ENCODE measurements at places on chromosomes 5 and 9.

DNA sequence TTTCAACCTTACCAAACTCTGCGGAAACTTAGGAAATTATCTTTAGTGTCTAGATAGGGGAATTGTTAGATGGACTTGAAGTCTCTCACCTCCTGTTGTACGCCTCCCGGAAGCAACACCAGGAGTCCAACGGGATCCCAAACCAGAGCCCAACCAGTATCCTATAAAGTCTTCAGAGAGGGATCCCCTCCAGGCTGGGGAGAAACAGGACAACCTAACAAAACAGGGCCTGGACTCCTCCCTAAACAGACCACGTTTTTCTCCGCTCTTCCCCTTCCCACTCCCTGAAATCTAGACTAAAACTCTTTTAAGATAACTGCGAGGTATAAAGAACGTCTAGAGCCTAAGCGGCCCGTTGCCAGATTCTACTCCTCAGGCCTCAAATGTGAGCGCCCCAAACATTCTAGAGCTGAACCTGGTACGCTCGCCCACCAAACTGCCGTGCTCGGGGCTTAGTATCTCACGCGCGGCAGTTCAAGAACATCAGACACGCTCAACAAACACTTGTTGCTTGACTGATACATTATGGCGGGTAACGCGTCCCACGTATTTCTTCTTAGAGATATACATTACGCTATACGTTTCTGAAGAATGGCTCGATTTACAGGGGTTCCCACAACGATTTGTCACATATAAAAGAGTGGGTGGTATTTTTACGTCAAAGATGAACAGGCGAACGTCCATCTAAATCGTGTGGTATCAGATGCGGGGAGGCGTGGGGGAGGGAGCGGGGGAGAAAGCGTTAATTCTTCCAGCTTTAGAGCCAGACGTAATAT, 663 bp upstream of the SMIM27 start:
- no peak for DNase-seq

- no peak for DNase-seq
Measured at GRCh38 chr9:17013010-17013409, 121.8 kb upstream of the CNTLN start.

GRCh38 chr5:176619203-176619568, 9.2 kb upstream of the GPRIN1 start:
- DNase-seq = no peak

DNA sequence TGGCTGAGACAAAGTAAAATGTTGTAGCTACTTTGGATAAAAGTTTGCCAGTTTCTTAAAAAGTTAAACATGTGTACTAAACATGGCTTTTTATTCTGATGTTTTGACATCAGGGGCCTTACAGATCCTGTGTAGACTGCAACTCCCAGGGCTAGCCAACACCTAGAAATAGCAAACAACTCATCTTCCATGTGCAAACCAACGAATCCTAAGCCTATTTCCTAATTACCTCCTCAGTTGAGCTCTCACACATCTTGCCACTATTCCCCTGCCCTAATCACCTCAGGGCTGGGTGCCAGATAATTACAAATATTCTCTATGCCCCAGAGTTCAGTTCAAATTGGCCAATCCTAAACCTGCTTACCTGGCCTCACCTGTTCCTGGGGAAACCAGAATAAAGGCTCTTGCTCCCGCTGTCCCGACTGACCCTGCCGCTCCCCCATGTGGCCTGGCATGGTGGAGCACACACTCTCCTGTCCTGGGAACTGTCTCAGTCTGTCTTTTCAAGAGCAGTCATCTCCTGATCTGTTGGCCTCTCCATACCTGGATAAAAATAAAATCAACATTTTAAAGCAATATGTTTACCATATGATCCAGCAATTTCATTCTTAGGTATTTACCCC, 37.1 kb upstream of the FAM169A start:
- DNase-seq = no peak

DNA sequence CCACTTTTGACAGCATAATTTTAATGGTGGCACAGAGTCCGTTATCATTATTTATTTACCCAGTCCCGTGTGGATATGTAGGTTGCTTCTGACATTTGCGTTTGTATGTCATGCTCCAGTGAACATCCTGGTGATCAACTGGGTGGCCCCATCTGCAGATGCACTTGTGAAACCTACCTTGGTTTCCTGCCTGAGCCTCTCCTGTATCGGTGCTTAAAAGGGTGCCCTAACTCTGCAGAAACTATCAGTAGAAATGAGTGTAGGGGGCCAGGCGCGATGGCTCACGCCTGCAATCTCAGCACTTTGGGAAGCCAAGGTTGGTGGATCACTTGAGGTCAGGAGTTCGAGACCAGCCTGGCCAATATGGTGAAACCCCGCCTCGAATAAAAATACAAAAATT, 92.1 kb upstream of the IER5L start:
- no peak for DNase-seq

GRCh38 chr5:129228577-129228976, 134.0 kb downstream of the ISOC1 start:
- no peak for DNase-seq

GRCh38 chr5:68048516-68048915, 167.0 kb upstream of the PIK3R1 start:
- DNase-seq = no peak

GRCh38 chr5:180436275-180436674, 57.9 kb upstream of the CNOT6 start:
- DNase-seq = no peak

DNA sequence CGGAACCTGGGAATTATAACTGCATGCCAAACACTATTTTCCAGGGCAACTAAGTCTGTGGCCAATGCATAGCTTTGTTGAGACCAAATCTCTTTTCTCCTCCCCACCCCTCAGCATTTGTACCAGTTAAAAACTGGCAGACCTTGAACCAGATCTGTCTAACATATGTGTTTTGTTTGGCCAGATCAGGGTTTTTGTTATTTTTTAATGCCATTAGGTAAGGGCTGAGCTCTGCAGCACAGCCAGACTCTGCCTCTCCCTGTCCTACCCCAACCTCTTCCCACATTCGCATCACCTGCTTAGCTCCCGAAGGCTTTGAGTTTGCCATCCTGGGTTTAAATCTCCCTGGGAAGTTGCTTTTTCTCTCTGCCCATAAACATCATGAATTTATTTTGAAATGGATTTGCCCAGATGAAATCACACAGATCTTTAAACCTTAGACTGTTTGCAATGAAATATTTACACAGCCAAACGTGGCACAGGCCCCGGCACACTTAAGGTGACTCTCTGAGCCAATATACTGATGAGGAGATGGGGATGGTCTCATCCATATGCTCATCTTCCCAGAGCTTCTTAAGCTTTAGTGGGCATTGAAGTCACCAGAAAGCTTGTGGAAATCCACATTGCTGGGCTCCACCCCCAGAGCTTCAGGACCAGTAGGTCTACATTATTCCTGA, 54.0 kb upstream of the ALDH1B1 start:
- no peak for DNase-seq

GRCh38 chr9:75121914-75122558, 33.7 kb downstream of the OSTF1 start:
- DNase-seq = no peak

GRCh38 chr9:112074250-112075008, 100.7 kb downstream of the SUSD1 start:
- DNase-seq = no peak

- DNase-seq = no peak
Measured at GRCh38 chr9:121302786-121303185, 34.8 kb downstream of the GSN start.

GRCh38 chr5:78659714-78660113, 11.1 kb upstream of the LHFPL2 start:
- no peak for DNase-seq

DNA sequence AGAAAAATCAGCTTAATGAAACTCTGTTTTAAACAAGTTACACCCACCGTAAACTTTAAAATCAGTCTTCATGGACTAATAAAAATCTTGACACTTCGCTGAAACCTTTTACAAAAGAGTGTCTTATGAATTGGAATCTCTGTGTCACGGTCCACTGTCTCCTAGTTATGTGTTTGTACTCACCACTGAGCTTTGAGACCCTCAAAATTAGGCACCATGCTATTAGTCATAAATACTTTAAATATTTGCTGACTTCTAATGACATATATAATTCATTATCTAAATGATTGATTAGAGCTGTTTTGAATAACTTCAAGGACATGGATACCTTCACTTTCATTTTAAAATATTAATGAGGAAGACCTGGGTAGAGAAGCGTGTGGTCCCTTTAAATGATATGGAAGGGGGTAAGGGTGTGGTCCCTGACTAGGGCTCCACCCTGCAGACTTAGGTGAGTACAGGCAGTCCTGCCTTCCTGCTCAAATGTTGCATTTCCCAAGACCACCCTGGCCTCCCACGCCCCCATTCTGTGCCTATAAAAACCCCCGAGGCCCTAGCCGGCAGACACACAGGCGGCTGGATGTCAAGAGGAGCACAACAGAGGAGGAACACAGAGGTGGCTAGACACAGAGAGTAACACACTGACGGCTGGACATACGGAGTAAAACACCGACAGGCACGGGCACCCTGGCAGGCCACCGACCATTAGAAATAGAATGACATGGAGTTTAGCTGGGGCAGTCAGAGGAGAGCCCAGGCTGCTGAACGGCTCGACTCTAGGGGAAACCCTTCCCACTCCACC, 179.0 kb upstream of the CDH9 start:
- DNase-seq = no peak

GRCh38 chr5:72604798-72605154, 97.6 kb upstream of the ZNF366 start:
- DNase-seq = no peak

- no peak for DNase-seq
Measured at GRCh38 chr5:92268343-92268742, 885.2 kb upstream of the ARRDC3 start.

GRCh38 chr9:123645126-123645525, 284.8 kb downstream of the DENND1A start:
- no peak for DNase-seq

DNA sequence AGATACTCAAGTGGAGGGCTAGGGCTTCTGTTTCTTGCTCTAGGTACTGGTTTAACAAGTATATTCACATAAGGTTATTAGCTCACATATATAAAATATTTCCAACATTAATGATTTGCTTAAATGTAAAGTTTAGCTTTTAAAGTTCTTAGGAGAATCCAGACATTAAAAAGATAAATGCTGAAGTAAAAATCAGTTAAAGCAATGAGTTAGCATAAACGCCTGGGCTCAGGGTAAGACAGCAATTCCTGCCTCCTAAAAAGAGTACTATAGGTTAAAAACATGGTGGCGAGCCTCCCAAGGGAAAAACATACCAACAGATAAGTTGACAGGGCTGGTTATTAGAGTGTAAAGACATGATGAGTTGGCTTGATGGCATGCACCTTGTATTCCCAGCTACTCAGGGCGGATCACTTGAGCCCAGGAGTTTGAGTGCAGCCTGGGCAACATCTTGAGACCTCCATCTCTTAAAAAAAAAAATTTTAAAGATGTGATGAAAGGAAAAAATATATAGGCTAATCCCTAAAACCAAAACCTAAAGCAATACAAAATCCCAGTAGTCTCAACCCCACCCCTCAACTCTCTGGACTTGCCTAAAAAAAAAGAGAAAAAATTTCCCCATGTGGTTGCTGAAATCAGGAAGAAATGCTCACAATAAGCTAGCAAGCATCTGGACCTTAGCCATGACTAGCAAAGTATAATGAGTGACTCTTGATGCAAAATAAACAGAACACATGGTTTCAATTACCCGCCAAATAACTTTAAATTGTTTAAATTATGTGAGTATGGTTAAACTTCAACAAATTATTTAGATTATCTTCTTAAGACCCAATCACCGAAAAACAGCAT, 3.6 kb downstream of the GOLPH3 start:
- no peak for DNase-seq

DNA sequence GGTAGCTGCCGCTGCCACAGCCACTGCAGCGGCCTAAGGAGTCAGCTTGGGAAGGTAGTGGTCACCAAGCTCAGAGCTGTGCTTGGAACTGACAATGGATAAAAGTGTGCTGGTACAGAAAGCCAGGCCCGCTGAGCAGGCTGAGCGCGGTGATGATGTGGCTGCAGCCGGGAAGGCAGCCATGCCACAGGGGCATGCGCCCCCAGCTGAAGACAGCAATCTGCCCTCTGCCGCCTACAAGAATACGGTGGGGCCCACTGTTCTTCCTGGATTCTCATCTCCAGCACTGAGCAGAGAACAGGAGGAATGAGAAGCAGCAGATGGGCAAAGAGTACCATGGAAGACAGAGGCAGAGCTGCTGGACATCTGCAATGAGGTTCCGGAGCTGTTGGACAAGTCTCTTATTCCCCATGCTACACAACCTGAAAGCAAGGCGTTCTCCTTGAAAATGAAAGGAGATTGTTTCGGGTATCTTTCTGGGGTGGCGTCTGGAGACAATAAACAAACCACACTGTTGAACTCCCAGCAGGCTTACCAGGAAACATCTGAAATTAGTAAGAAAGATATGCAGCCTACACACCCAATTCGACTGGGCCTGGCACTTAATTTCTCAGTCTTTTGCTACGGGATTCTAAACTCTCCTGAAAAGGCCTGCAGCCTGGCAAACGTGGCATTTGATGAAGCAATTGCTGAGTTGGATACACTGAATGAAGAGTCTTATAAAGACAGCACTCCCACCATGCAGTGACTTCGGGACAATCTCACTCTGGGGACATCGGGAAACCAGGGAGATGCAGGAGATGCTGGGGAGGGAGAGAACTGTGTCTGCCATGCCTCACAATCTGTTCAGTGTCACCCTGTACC, 22.8 kb upstream of the ANKRD18A start:
- DNase-seq = no peak

DNA sequence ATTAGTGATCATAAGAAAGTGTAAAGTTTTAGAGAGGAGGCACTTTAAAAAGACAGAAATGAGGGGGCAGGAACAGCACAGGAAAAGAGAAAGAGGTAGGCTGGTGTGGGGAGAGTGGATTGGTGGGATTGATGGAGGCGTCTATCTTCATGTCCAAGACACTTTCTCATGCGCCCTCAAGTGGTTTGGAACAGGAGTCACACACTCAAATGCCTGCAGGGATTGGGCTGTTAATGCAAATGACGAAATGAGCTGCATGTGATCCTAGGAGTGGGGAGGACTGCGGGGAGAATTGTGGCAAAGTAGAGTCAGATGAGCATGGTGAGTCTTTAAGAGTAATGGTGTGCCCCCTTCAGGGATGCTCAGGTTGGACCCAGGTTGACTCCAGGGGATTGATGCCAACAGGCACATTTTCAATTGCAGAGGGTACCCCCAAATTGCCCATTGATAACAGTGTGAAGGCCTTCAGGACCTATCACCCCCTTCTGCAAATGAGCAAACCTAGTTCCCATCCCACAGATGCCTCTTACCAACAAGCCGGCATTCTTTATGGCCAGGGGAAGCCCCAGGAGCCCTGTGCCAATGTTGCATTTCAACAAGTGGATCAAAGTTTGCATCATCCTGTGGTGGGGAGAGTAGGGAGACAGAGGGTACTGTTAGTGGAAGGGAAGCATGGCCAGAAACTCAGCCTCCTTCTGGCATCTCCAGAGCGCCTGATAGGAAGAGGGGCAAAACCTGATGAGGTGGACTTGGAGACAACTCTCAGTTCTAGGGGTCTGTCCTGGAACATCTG, 5.3 kb downstream of the SLC36A3 start:
- no peak for DNase-seq

- no peak for DNase-seq
Measured at GRCh38 chr9:93304574-93305496, 120.9 kb downstream of the WNK2 start.
